ENCODE measurements at places on chromosomes 2 and 18. TPM values are rescaled to one million over a fixed set of nuclear protein-coding genes. Genes with fewer than 3 reads are reported as not detected.

DNA sequence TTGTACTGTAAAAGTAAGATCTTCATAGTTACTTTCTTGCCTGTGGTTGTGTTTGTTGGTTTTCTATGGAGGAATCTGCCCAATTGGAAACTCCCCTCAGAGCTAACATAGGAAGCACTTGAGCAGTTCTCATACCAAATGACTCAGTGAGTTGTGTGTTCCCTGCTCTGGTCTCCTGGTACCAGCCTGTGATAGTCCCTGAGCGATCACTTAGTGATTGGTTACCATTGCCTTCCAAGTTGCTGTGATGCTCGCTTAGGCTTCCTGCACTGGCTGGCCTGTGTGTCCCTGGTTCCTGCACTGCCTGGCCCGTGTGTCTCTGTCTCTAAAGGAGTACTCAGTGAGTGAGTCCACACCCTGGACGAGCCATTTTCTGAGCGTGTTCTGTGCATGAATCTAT is 133.0 kb downstream of the MAP4K4 start:
- DNase-seq: no peak

- DNase-seq: no peak
Observed at GRCh38 chr2:74077636-74078035, 70.1 kb downstream of the BOLA3 start.

DNA sequence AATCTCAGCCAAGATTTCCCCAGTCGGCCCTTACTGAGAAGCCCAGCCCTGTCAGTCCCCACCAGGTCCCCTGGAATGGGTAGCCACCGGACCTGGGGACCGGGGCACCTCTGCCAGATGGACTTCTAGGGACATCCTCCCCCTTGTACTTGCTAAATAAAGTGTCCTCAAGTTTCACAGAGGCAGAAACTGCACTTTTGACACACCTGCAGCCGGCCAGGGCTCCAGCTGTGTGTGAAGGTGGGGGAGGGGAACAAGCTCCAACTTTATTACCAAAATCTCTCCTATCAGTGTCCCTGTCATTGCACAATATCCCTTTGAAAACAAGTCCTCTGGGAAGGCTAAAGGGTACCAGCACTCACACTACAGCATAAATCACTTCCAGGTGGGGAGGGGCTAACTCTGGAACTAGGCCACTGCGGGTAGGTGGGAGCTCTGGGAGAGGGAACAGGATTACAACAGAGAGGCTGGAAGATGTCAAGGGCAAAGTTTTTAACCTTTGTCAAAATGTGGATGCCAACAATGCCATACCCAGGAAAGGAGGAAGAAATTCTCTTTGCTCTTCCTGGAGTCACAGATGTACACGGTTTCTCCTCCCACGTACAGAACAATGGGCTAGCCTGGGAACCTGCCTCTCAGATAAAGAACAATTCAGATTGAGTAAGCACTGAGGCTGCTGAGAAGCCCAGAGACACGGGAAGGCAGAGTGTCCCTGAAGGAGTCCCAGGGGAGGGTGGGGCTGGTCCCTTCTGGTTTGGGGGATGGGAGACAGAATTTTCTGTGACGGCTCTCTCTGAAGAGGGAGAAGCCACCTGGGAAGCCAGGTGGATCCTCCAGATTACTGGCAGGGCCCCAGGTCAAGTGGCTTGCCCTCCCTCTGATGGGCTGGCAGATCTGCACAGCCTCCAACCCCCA is 11.0 kb downstream of the SDC1 start:
- no peak for DNase-seq

DNA sequence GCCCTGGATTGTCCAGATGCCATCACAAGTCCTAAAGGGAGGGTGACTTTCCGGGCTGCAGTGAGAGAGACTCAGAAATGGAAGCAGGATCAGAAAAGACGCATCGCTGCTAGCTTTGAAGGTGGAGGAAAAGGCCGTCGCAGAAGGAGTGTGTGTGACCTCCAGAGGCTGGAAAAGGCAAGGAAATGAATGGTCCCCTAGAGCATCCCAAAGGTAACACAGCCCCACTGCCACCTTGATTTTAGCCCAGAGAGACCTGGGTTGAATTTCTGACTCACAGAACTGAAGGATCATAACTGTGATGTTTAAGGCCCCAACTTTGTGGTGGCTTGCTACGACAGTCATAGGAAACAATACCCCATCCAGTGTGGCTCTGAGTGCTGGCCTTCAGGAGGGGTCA is 8.6 kb upstream of the NCK2 start:
- no peak for DNase-seq

DNA sequence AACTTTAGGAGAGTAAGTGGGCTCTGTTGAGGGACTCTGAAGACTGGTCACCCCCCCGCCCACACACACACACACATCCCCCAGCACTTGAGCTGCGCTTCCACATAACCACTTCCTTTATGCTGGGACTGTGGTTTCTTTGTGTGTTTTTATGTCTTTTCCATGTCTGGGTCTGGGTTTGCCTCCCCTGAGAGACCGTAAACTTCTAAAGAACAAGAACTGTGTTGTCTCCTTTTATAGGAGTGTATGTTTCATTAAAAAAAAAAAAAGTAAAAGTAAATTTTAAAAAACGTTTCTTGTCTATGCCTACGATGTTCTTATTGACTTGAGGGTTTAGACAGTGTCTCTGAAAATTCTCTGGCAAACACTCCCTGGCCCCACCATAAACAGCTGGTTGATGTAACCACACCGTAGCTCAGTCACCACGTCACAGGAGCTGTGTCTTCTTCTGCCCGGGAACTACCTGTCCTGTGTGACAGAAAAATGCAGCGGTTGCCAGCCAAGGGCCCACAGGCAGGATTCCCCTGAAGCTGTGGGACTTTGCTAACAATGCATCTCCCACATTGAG is 68.0 kb downstream of the KLHL29 start:
- DNase-seq: no peak

RAPGEF4 gene
- 0.30 TPM for polyA plus RNA-seq

GLS gene
- 37.2 TPM for polyA plus RNA-seq

Measured in SK-N-SH (cell line).